ENCODE measurements at places on chromosomes 4 and X. TPM values are rescaled to one million over a fixed set of nuclear protein-coding genes. Genes with fewer than 3 reads are reported as not detected.

DNA sequence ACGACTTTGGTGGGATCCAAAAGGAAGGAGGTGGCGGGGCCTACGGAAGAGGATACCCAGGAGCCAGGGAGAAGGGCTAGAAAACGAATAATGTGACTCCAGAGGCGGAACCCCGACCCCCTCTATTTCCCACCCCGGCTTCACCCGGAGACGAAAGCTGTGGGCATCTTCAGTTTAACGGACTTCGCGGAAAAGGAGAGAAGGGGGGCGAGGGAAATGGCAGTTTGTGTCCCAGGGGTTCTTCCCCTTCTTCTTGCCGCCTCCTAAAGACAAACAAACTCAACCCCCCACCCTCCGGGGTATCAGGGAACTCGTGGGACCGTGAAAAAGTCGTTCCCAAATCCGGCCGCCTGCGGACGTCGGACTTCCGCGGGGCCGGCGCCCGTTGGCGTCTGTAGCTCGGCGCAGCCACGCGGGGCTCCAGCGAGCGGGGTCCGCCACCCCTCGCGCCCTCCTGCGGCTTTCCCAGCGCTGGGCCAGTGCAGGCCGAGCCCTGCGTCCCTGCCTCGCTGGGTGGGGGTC is 3.6 kb upstream of the LEF1 start:
- DNase-seq: no peak

DNA sequence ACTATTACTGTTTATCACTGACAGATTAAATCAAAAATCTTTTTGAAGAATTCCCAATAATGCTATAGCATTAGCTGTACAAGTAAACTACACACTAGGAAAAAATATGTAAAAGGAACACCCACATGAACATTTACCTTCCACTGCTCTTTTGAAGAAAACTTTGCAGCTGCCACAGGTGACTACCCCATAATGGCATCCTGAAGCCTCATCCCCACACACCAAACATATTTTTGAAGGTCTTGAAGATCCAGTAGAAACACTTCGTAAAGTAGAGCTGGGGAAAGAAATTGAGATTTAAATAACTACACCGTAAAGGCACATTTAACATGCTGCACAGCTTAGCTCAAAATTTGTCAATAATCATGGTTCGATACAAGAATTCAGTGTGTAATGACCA is 182.4 kb downstream of the NR3C2 start:
- DNase-seq: no peak

DNA sequence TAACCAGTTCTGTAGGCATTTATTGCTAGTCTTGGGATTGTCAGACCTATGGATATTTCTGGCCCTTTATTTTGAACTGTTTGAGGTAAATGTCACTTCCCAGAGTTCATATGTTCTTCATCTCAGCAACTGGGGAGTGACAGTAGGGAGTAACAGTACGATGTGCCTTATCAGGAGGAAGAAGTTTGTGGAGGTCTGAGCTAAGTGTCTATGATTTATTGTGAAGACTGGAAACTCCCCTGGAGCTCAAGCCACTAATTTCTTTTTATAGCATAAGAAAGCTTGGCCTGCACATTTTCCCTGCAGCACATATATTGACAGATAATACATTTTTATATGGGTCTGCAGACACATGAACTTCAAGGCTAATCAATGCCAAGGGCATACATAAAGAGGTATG is 383.8 kb downstream of the GRXCR1 start:
- no peak for DNase-seq

GRCh38 chr4:77052352-77052751 is 23.4 kb downstream of the CCNI start:
- DNase-seq: no peak

DNA sequence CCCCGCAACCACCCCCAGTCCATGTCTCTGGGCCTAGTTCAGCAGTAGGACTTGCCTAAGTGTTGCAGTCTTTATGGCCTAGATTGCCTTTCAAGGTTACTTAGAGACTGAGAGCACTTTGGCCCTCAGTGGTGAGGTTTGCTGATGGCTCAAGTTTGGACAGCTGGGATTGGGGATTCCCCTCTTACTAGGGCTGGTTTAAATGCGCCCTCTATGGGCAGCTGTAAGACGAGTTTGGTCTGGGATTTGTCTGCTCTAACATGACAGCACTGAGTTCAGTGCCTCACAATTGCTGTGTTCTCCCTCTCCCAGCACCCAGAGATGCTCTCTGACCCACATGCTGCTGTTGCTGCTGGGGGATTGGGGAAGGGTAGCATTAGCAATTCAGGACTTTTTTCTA is 23.1 kb downstream of the DACH2 start:
- DNase-seq: no peak

DNA sequence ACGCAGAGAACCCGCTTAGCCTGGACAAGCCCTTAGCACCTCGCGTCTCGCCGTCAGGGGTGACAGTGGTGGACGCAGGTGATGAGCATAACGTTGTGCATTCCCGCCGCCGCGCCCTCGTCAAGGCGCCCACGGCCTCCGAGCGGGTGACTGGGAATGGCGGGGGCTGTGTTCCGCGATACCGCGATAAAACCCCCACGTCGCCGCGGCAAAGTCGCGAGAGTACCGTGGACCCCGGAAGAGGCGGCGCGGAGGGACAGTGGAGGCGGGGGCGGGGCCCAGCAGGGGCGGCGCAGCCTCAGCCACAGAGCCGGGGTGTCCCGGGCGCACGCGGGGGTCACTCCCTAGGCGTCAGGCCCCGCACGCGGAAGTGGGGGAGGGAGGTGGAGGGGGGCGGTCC is 53.8 kb downstream of the ZFYVE28 start:
- no peak for DNase-seq

DNA sequence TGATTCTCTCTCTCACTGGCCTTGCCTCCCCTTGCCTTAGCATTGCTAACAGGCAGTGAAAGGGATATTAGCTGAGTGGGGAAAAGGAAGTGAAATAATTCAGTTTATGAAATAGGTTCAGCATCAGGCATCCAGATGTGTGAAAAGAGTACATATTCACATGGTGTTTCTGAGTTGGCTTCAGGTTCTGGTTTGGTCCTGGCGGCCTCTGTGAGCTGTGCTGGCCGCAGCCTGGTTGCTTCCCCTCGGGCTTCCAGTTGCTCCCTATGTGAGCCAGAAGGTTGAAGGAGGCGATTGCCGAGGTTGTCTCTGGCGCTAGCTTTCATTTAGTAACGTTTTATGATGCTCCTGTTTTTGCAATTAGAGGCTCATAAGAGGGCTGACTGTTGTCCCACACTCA is 99.1 kb upstream of the TLR2 start:
- DNase-seq: no peak

DNA sequence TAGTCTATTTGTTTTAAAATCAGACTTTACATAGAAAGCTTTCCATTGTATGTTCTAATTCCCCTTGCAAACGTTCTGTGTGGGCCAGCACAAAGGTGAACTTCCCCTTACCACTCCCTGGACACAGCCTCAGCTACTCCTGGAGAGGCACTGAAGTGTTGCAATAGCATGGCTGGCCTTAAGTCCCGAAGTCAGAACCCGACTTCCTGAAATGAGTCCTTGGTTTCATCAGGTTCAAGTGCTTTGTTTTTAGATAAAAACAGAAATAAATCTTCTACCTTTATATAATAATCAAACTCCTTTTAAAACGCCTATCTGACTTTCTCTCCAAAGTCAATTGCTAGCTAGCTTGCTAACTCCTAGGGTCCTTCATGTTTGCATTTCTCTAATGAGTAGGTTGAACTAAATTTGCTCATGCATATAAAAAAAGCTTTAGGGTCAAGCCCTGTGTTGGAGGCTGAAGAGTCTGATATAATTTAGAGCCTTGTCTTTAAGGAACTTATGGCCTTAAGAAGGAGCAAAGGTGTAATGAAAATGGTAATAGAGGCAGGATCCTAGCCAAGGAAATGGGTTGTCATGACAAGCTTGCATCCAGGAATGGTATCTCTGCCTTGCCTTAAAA is 9.0 kb downstream of the BMP3 start:
- DNase-seq: no peak

- no peak for DNase-seq
Observed at GRCh38 chr4:154877110-154877760, 96.2 kb downstream of the RBM46 start.

GRCh38 chrX:12447448-12448064 is 309.3 kb downstream of the FRMPD4 start:
- no peak for DNase-seq

DNA sequence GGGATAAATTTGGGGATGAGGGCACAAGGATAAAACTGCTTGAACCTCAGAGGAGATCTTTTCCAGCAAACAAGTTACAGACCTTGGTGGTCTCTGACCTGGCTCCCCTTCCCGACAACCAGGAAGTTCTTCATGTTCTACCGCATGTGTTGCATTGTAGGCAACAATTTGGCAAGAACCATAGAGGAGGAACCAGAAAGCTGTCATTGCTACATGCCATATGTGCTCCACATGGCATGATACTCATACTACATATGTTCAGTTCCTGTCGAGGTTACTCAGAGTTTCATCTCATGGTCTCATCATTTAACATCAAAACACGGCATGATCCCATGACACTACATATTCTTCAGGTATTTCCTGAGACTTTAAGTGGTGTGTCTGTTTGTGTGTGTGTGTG is 235.9 kb downstream of the OR13H1 start:
- no peak for DNase-seq

DNA sequence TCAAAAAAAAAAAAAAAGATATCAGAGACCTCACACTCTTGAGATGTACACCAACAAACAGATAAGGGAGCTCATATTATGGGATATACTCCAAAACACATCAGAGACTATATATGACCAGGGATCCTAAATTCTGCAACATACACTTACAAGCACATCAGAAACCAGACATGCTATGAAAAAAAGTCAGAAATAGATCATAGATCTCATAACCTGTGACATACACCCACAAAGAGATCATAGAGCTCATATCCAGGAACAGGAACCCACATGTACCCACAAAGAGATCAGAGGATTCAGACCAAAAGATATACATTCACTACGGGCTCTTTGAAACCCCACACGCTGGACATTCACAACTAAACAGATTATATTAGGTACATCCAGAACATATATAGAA is 30.1 kb downstream of the SUV39H1 start:
- no peak for DNase-seq

CEP135 gene
- 12.1 TPM for total RNA-seq

TLL1 gene
- 4.0 TPM for total RNA-seq

NR3C2 gene
- 13.8 TPM for total RNA-seq

OTUD6A gene
- not detected for total RNA-seq

FAM156B gene
- 26.2 TPM for total RNA-seq

FAT4 gene
- total RNA-seq: 25.1 TPM

NHSL2 gene
- 5.4 TPM for total RNA-seq

Measured in breast epithelium (tissue), 4 donors.